ENCODE measurements at places on chromosomes 4 and X.

- no peak for DNase-seq
Observed at GRCh38 chrX:69110116-69110530, 55.1 kb downstream of the PJA1 start.

GRCh38 chrX:11267425-11267824, 25.8 kb upstream of the AMELX start:
- DNase-seq = no peak

GRCh38 chr4:1823545-1823932, 30.4 kb downstream of the FGFR3 start:
- DNase-seq = no peak

- DNase-seq = peak; percentile 16
Observed at GRCh38 chr4:140308366-140309123, 64.9 kb upstream of the SCOC start.

DNA sequence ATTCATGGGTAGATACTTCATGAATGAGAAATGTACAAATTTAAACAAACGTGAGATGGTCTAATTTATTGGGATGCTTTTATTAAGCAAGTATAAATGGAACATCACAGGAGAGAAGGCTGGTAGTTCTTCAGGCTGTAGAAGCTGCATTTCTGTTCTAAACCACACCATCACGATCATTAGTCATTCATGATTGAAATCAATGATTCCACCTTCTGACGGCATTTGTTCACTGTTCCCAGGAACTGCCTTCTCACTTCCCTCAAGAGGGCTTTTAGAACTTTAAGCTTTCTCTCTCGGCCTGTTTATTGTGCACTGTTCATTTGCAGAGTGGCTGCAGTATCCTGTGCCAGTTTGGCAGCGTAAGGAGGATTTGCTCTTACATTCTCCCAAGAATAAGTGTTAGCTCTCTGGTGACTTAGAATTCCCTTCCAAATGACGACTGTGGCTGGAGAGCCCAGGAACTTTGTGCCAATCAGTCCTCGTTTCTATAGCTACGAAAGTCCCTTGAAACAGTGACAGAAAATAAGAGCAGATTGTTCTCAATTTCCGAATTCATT, 54.7 kb downstream of the MFAP3L start:
- DNase-seq = no peak

- no peak for DNase-seq
Observed at GRCh38 chr4:77852892-77853495, 9.6 kb upstream of the MRPL1 start.

GRCh38 chr4:2290974-2291704, 29.2 kb upstream of the MXD4 start:
- no peak for DNase-seq

DNA sequence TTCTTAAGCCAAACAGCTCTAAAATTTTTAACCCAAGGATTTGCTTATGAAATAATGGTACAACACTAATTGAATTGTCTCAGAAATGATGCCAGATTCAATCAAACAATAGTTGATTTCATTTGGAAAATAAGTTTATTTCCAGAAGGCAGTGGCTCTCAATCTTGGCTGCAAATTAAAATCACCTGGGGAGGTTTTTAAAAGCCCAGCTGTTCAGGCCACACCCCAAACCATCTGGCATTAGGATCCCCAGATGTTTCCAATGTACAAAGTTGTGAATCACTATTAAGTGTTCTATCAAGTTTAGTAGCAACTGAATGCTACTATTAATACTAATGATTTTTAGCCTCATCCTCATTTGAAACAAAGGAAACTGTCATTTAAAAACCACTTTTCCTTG, 22.2 kb downstream of the TMEM184C start:
- DNase-seq = no peak

GRCh38 chr4:54054501-54054900, 9.9 kb downstream of the CHIC2 start:
- no peak for DNase-seq

DNA sequence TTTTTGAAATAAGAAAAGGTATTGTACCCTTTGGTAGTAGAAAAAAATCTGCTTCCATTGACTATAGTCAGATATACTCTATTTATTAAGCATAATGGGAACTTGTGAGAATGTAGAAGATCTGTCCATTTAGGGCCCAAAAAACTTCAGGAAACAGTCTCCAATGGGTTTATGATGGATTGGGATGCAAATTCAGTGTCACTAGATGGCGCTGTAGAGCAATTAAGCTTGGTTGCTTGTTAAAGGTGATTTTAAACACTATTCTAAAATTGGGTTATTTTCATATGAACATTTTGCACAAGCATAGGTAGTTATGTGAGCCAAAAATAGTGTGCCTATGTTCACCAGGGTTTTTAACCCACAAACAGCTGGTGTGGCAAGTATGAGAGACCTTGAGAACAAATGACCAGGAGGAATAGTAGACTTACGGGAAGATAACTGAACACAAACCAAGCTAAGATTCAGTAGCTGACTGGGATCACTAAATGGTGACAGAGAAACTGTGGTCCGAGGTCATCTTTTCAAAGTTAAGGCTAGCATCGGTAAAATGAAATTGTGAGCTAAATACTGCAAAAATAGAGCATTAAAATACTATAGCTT, 80.3 kb upstream of the LSM6 start:
- peak; percentile 20 for DNase-seq

DNA sequence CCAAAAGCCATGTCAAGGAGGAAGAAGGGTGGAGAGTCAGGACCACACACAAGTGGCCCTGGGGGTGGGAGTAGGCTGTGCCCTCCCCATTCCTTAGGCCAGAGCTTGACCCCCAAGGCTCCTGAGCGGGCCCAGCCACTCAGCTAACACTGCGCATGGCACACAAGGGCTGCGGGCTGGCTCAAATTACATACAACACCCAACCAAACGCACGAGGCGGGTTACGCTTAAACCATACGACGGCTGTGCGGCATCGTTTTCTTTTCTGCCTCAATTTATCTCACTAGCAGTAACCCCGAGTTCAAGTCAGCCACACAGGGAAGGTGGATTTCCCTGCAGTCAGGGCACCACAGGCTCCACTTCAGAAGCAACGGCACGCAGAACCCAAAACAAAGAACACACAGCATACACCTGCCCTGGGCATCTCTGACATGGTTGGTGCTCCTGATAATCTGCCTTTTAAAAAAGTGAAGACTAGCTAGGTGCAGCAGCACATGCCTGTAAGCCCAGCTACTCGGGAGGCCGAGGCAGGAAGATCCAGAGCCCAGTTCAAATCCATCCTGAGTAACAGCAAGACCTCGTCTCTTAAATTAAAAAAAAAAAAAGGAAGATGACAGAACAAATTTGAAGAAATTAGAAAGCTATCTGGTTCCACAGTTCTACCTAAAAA, 2.9 kb downstream of the GAK start:
- DNase-seq = no peak

- DNase-seq = no peak
Observed at GRCh38 chr4:5800496-5800895, 89.5 kb downstream of the EVC start.

GRCh38 chr4:106194801-106195200, 121.2 kb downstream of the TBCK start:
- no peak for DNase-seq

GRCh38 chrX:9278475-9279233, 186.2 kb upstream of the TBL1X start:
- no peak for DNase-seq

GRCh38 chr4:72326692-72327632, 242.1 kb downstream of the ADAMTS3 start:
- no peak for DNase-seq

DNA sequence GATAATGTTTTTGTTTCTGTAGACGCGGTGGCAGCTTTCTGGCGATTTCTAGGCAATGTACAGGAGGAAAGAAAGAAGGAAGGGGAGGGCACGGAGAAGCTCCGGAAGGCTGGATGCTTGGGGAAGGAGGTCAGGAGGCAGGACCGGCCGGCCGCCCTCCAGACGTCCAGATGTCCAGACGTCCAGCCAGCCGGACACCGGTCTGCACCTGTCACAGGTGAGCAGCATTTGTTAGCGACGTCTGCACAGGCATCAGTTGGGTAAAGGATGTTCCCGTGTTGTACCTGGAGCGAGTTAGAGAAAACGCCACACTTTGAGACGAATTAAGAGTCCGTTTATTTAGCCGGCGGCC, 90.0 kb upstream of the PPP2R3B start:
- DNase-seq = no peak

GRCh38 chrX:29231800-29232199, 644.6 kb downstream of the IL1RAPL1 start:
- no peak for DNase-seq

- no peak for DNase-seq
Observed at GRCh38 chrX:43552156-43552555, 103.9 kb upstream of the MAOA start.

DNA sequence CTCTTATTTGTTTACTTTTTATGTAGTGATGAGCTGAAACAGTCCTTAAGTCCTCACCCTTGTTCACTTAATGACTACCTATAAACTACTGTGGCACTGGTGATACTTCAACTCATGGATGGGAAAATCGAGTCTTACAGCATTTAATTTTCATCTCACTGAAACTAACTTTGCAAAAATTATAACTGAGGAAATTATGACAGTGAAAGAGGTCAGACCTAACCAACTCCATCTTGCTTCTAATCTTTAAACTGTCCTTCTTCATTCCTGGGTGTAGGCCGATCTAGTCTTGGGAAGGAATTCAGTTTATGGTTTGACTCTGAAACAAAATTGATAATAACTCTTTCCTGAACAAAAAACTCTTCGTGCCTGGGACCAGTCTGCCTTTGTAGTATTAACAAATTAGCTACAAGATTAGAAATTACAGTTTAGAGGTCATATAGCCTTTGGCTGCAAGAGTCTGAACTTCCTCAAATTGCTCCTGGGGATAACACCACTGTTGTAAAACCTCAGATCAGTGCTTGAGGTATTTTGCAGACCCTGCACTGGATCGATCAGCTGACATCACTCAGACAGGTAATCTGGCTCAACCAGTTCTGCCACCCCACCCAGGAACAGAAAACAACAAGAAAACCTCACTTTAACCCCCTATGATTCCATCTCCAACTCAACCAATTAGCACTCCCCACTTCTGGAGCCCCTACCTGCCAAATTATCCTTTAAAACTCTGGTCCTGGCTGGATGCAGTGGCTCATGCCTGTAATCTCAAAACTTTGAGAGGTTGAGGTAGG, 995.7 kb upstream of the PRKX start:
- DNase-seq = peak; percentile 27

GRCh38 chrX:38552721-38553120, 8.6 kb upstream of the TSPAN7 start:
- no peak for DNase-seq

DNA sequence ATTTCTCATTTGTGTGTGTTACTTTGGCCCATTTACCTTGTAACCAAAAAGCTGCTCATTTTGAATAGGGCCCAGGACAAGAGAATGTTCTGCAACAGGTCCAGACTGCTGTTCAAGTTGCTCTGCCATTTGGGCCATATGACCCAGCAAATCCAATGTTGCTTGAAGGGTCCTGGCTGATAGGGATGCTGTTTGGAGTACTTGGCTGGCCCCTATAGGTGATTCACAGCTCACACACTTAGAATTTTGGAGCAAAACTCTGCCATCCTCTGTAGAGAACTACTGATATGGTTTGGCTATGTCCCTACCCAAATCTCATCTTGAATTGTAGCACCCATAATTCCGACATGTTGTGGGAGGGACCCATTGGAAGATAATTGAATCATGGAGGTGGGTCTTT, 131.5 kb downstream of the AASDH start:
- no peak for DNase-seq

DNA sequence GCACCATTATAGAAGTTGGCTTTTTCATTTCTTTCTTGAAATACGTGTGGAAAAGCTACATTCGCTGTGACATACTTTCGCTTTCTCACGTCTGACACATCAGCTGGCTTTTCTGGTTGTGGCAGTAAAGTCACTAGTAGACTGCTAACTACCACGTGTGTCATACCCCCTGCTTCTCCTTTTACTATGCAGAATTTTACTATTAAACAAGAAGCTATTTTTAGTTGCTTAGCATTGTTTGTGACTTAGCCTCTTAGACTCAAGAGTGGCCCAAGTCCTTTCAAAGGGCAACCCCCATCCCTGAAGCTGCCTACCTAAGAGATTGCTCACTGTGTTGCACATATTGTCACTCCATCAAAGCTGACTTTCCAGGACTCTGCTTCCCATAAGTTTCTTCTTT, 2.1 kb upstream of the IL2 start:
- DNase-seq = no peak

DNA sequence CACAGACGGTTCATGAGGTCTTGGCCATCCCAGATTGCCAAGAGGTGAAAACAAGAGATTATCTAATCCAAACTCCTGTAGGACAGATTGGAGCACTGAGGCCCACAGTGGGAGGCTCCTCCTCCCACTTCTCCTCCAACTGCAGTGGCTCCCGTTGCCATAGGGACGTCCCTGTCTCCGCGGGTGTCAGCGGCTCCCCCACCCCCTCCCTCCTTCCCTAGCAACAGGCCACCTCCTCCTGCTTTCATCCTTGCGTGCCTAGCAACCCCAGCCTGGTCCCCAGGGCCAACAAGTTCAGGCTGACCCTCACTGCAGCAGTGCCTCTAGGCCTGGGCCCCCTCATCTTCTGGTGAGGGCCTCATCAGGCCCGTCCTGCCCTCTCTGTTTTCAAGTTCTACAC, 6.8 kb upstream of the IQSEC2 start:
- DNase-seq = peak; percentile 12

DNA sequence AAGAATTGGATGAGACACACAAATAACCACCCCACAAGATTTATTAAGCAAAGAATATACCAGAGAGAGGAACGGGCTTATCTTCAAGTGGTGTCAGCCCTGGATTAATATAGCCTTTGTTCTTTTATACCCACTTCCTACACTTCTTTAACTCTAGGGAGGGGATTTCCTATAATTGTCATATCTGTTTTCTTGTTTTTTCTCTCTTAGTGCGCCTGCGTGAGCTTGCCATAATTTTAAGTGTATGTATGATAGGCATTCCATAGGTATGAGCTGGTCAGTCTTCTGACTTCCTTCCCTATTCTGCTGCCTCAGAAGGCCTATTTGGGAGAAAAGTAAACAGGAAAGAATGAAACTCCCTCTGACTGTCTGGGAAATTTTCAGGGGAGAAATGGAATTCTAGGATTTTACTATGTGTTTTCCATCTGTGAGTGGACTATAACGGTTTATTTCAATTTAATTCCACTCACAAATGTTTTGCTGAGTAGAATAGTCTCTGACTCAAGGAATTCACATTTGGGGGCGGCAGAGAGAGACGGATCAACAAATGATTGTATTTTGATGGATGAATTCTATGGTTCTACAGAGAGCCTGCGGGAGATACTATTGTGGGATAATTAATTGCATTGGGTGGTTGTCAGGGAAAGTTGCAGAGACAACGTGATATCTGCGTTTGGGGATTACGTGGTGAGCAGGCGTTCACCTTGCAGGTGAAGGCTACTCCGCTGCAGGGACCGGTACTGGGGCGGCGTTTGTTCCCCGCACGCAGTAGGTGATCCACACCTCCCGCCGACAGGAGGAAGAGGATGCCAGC, 626 bp upstream of the CEP135 start:
- no peak for DNase-seq

GRCh38 chr4:142040043-142040442, 403.7 kb downstream of the IL15 start:
- DNase-seq = no peak

GRCh38 chr4:113893546-113893945, 85.9 kb downstream of the ARSJ start:
- DNase-seq = no peak
